Adipocyte (in vitro differentiated cells): ENCODE measurements at places on chromosomes 12 and 14.

DNA sequence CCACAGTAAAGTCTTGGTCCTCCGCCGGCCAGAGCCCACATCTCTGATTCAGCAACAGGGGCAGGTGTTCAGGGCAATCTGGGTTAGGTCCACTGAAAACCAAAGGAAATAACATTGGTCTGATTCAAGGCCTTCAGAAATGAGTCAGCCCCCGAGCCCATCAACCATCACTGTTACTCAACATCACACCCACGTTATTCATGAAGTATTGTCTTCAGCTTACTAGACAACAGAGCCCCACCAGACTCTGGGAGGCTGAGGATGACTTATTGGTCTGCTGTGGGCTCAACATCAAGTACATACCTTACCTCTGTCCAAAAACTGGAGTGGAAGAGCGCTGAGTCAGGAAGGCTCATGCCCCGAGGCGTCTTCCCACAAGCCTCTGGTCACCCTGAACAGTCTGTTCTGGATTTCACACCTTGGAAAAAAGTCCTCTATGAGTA is 97.5 kb downstream of the ZFP36L1 start:
- DNase-seq: peak; percentile 93

DNA sequence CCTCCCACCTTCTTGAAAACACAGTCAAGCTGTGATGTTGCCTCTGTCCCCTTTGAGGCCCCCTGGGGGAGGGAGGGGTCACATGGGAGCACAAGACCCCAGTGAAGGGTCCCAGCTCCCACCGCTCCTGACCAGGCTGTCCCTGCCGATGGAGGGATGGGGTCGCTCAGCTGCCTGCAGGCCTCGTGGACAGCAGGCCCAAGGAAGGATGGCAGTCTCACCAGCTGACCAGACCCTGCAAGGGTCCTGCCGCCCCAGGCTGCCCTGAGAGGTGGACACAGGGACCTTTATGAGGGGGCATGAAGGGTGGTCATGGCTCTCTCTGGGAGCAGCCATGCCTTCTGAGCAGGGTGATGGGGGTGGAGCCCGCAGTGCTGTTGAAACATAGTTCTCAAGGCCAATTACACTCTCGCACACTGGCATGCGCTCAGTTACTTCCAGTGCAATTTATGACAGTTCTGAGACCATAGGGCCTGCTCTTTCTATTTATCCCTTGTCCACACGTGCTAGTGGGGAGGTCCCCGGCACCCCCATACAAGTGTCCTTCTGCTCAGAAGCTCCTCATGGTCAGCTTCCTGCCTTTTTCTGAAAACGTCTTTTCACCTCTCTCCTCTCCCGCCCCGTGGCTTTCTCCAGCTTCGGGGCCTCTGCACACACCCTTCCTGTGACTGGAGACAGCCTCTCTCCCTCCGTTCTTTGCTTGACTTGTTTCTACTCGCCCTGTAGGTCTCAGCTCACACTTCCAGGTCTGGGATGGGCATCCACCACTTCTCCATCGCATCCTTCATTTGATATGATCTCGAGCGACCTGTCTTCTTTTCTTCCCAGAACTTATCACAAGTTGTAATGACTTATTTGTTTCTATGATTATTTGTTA is 313.1 kb downstream of the ADGRD1 start:
- no peak for DNase-seq

DNA sequence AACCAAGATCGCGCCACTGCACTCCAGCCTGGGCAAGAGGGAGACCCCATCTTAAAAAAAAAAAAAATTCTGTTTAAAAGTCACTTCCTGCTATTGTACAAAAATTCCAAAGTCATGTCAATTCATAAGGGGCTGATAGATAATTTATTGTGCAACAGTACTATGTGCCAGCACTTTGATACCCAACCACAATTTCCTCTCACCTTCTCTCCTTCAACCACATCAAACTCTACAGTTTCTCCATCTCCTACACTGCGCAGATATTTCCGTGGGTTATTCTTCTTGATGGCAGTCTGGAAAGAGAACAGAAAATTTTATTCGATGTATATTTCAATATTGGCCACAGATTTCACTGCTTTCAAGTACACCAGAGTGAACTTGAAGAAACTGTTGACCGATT is 7.6 kb downstream of the YBX3 start:
- no peak for DNase-seq

- no peak for DNase-seq
These were observed 1228.8 kb upstream of the TMEM132C start for GRCh38 chr12:127038152-127038551.

DNA sequence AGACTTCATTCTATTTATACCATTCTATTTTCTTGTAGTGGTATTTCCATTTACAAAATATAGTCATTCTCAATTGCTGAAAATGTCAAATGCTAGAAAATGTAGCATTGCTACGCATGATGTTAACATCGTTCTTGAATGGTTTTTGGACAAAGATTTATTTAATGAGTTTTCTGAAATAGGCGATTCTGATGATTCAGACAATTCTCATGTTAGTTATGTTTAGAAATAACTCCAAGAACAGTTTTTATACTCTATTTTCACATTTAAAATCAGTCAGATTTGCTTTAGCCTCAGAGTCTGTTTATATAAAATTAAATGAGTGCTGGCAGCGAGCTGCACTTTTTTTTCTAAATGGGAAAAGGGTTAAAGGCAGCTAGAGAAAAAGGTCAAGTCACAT is 414.8 kb upstream of the MGAT4C start:
- DNase-seq: no peak

DNA sequence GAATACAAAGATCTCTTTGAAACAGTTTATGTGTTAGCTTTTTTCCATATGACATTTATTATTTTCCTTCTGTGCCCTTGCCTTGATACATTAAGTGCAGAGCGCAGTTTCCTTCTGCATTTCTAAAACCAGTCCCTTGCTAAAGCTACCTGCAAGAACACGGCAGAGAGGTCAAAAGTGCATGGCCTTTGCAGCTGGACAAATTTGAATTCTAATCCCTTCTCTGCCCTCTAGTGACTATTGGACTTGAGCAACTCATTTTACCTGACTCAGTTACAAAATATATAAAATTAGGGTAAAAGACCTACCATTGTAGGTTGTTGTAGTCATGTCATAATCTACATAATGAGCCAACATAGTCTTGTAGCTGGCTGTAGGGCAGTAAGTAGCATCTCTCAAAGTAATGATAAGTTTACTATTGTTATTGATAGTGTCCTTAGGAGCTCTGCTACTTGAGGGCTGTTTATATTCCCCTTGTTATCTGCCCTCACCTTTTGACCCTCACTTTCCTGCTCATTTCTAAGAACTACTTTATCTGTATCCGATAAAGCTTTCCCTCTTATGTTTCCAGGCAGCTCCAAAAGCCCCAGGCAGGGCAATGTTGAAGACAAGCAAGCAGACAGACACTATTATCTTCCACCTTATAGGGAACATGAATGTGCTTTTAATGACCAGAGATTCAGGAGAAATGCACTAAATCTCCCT is 120.0 kb upstream of the PDZRN4 start:
- no peak for DNase-seq

GRCh38 chr12:63706336-63706735 is 38.0 kb upstream of the DPY19L2 start:
- no peak for DNase-seq

- no peak for DNase-seq
These were observed 199.5 kb upstream of the PLEKHG7 start for GRCh38 chr12:92503029-92503931.
